ENCODE measurements at places on chromosomes 1 and 21.

GRCh38 chr1:116379674-116380498, 6.8 kb downstream of the ATP1A1 start:
- no peak for DNase-seq

GRCh38 chr1:25647863-25648262, 31.3 kb downstream of the MAN1C1 start:
- no peak for DNase-seq

GRCh38 chr1:78348496-78349284, 142.1 kb upstream of the PTGFR start:
- no peak for DNase-seq

DNA sequence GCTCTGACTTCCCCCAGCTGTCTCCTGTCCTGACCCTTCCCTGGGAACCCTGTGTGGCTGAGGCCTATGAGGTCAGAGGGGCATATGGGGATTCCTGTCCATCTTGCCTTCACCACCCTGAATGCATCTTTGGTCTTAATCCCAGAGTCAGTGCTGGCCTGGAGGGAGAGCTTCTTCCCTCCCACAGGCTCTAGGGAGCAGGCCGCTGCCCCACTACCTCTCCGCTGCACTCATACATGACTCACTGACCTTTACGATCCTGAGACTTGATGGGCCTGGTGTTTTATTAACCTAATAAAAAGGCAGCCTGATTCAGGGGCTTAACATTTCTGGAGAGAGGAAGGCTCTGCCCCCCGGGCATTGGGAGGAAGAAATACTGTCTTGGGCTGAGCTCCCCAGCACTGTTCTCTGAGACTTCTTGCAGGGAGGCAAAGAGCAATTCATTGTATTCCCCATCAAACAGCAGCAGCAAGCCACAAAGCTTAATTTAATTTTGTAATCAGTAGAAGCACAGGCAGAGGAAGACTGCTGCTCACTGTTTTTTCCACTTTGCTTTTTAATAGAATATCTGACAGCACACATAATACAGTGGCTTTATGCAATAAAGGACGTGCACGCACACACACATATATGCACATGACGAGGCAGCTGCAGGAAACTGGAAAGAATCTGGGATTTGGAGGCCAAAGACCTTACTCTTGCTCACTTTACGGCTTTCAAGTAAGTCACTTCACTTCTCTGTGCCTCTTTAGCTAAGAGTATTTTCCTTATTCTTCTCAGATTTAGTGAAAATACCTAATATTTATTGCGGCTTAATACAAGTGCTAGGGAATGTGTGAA, 89.2 kb upstream of the GRIK3 start:
- DNase-seq: no peak

- DNase-seq: no peak
These were observed 80.4 kb upstream of the EFHD2 start for GRCh38 chr1:15329104-15329820.

GRCh38 chr1:17967623-17968255, 139.9 kb upstream of the IGSF21 start:
- DNase-seq: no peak

DNA sequence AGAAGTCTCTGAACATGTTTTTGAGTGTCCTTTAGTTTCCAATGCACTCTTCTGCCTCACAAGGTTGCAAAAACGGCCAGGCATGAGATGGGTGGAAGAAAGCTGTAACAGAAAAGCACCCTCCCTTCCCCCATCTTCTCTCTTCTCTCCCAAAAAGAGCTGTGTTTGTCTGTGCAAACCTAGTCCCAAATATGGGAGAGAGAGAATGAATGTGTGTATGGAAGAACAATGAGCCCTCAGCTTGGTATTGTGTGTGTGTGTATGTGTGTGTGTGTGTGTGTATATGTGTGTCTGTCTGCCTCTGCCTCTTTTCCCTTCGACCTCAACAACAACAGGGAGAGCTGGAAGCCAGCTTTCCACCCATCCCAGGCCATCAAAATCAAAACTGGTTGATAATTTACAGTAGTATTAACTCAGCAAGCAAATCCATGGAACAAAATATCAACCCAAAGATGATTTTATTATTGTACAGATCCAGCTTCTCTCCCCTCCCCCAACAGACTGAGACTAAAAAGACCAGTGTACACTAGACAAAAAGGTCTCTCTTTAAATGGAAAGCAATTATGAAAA, 1.8 kb downstream of the RERE start:
- DNase-seq: no peak

- no peak for DNase-seq
These were observed 469.3 kb downstream of the LTN1 start for GRCh38 chr21:28523367-28523766.

DNA sequence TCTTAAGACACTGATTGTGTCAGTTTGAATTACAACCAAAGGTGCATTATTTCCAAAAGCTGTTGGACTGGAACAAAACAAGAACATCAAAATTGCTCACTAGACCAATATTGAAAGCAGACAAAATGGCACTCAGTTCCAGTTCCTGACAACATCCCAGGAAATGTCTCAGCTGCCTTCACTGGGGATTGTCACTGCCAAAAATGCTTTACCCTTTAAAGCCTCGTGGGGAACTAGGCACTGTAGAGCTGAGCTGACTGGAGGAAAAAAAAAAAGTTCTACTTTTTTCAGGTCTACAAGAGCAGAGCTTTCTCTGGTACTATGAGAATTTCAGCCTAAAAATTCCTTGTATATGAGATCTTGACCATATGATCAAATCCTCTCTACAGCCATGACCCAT, 21.9 kb downstream of the GPR52 start:
- no peak for DNase-seq

DNA sequence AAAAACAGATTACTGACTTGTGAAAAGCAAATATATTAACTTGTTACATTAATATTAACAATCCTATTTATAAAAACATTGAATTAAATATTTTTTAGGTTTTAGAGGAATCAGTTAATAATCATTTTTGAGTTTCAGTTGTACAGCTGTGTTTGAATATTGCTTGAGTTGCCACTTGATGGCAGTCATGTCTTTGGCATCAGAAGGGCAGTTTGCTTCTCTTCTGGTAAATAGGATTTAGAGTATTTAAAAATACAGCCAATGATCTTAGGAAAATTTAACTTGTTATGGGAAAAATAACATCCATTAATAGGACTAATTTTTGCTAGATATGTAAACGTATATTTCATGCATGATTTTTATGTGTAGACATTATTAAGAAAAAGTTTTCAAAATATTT, 234.1 kb downstream of the NCAM2 start:
- no peak for DNase-seq

DNA sequence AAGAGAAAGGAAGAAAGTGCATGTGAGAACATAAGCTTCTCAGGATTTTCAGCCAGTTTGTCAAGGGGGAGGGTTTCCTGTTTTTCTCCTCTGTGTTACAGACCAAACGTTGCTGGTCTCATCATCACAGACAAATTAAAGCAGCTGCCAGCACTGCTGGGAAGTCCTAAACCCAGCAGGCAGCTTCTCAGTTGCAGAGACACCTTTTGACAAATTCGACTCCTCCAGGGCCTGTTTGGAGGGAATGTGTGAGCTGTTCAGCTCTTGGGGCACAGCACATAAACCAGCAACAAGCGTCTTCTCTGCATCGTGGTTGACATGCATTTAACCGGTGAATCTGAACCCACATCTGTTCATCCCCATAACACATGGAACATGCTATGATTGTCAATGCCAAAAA, 454.6 kb upstream of the RUNX1 start:
- DNase-seq: peak; percentile 17

DNA sequence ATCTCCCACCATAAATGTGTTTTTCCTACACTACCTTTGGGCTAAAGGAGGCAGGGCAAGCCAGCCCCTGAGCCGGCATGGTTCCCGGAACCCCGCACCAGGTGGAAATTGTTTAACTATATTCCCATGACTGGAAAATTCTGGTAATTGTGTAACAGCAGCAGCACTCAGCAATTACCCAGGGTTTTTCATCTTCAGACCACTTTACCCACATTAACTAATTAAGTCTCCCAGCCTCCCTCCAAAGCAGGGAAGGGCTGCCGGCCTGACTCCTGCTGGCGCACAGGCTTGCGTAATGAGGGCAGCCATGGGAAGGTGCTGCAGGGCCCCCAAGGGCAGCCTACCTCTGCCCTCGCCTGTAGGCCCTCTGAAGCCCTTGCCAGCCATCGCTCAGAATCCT, 140.7 kb upstream of the VAMP3 start:
- no peak for DNase-seq

- peak; percentile 81 for DNase-seq
These were observed 47.5 kb upstream of the CRNN start for GRCh38 chr1:152461544-152461943.

DNA sequence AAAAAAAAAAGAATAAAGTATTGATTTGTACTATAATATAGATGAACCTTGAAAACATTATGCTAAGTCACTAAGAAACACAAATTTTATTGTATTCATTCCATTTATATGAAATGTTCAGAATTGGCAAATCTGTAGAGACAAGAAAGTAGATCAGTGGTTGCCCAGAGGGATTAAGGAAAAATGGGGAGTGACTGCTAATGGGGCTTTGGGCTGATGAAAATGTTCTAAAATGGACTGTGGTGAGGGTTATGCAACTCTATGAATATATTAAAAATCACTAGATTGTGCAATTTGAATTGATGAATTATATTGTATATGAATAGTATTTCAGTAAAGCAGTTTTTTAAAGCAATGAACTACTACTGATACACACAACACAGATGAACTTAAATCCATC, 10.0 kb downstream of the GDAP2 start:
- DNase-seq: no peak

- no peak for DNase-seq
These were observed 131.8 kb downstream of the CTH start for GRCh38 chr1:70542856-70543255.

- no peak for DNase-seq
These were observed 264.6 kb upstream of the PROX1 start for GRCh38 chr1:213723187-213723586.

GRCh38 chr1:19088717-19089442, 121.2 kb downstream of the UBR4 start:
- no peak for DNase-seq

GRCh38 chr1:108644984-108645383, 15.9 kb downstream of the HENMT1 start:
- DNase-seq: peak; percentile 74

DNA sequence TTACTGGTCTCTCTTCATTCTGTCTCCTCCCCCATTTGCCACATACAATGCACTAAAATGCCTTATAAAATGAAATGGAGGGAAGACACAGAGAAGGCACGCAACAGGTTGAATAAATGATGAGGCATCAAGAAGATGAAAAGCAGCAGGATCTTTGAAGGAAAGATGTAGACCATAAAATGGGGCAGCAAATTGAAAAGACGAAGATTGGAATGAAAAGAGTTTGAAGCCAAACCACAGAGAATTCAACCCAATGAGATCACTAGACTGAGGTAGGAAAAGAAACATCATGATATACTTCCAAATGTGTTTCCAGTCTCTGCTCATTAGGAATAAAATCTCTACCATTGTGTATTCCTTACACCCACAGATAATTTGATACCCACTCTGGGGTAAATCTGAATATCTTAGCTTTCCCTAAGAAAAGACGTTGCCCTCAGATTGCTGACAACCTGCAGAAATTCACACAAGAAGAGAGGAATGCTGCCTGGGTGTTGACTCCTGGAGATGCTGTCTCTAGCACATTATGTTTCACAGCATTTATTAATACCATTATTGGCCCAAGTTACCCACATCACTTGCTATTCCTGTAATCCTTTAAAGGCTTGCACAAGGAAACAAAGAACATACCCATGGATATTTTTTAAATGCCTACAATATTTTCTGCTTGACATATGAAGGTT, 230.9 kb downstream of the LTN1 start:
- DNase-seq: no peak

GRCh38 chr1:93167006-93167405, 13.2 kb downstream of the TMED5 start:
- no peak for DNase-seq

- no peak for DNase-seq
These were observed 81.1 kb downstream of the ITPKB start for GRCh38 chr1:226657895-226658545.

DNA sequence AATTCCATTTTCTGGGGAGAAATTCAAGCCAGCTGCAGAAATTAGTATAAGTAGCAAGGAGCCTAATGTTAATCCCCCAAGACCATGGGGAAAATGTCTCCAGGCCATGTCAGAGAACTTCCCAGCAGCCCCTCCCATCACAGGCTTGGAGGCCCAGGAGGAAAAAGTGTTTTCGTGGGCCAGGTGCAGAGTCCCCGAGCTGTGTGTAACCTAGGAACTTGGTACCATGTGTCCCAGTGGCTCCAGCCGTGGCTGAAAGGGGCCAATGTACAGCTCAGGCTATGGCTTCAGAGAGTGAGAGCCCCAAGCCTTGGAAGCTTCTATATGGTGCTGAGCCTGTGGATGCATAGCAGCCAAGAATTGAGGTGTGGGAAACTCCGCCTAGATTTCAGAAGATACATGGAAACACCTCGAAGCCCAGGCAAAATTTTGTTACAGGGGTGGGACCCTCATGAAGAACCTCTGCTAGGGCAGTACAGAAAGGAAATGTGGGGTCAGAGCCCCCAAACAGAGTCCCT, 286.3 kb downstream of the MATN1 start:
- no peak for DNase-seq

- DNase-seq: no peak
These were observed 36.0 kb downstream of the ZNF281 start for GRCh38 chr1:200373811-200374231.

GRCh38 chr1:167720965-167721616, 691 bp upstream of the MPZL1 start:
- DNase-seq: no peak

DNA sequence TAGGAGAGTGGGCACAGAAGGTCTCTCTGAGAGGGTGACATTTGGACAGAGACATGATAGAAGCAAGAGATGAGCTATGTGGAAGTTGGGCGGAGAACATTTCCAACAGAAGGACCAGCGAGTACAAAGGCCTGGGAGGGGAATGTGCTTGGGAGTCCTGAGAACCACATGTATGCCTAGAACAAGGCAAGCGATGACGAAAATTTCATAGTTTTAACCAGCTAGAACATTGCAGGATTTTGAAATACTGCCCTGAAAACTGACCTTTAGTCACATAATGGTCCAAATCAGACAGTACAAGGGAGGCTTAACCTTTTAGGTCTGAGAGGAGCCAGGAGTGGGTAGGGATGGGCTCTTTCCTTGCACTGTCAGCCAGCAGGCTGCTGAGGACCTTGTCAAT, 68.0 kb downstream of the MRPS6 start:
- DNase-seq: no peak

DNA sequence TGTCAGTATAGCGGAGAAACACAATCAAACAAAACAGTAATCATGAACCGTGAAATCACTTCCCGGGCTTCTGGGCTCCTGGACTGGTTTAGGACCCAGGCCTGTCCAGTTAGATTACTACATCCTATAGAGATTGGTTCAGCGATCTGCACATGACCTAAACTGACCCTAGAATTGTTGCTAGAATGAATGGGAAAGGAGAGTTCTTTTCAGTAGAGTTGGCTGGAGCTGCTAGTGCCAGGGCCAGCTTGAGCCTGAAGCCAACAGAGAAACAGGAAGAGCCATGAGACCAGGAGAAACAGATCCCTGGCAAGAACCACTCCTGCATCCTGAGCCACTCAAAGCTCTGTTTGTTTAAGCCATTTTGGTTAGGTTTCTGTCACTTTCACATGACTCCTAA, 474.3 kb upstream of the C1orf87 start:
- no peak for DNase-seq
